ENCODE measurements at places on chromosomes 7 and 10.

GRCh38 chr7:89503281-89503680 is 651.0 kb upstream of the STEAP1 start:
- no peak for DNase-seq

DNA sequence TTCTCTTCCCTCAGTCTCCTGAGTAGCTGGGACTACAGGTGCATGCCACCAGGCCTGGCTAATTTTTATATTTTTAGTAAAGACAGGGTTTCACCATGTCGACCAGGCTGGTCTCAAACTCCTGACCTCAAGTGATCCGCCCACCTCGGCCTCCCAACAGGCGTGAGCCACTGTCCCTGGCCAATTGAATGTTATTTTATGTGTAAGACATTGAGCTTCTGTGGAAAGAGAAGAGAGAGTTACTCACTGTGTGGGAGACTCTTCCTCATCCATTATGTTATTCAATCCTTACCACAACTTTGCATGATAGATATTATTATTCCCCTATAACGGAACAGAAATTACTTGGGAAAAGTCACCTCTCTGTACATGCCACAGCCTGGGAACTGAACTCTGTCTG is 32.6 kb upstream of the MXI1 start:
- peak; percentile 1 for DNase-seq

DNA sequence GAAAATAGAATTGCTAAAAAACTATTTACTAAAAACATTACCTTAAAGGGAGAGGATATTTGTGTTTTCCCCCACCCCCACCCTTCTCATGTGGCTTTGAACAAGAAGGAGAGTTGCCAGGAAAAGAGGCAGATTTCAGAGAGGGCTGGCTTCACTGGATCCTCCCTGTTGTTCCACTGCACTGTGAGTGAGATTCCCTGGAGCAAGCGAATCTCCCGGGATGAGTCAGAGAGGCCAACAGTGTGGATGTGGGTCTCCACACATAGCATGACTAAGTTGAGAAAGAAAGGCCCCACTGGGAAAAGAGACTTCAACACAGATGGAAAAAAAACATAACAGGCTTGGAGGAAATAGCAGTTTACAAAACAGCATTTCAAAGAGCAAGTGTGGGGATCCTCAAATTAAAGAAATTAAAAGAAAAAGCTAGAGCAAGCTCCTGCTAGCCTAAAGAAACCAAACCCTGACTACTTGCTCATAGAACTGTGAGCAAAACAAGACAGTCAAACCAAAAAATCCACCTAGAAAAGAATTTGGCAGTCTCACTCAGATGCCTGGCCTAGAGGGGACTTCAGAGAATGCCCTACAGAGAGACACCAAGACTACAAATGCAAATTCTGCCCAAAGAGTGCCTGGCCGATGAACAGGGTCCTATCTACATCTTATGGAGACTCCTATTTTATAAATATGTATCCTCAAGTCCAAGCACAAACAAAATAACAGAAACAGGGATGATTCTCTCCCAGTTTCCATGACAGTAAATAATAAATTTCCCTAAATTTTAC is 3.4 kb downstream of the CAV1 start:
- no peak for DNase-seq

DNA sequence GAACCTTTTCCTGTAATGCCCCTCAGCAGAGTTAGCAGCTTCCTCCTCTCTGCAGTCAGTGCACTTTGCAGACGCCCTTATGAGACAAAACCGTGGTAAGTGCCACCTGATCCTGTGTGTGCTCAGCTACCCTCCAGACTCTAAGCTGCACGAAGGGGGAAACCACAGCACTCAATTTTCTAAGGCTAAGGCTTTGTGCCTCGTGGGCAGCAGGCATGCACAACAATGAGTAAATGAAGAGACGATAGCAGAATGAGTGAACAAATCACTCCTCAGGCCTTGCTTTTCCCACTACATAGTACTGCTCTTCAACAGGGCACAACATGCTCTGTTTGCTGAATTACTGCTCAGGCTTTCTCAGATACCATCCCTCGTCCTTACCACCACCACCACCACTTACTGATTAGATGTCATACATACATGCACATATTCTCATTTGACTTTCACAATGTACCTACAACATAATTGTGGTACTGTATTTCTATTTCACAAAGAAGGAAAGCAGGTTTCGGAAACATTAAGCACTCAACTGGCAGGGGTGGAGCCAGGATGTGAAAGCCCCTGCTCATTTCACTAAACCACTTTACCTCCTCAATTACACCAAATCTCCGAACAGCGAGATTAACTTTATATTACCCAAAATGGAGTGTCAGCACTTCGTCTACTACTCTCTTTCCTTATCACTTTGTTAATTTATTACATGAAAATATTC is 85.4 kb downstream of the ICA1 start:
- peak; percentile 22 for DNase-seq

DNA sequence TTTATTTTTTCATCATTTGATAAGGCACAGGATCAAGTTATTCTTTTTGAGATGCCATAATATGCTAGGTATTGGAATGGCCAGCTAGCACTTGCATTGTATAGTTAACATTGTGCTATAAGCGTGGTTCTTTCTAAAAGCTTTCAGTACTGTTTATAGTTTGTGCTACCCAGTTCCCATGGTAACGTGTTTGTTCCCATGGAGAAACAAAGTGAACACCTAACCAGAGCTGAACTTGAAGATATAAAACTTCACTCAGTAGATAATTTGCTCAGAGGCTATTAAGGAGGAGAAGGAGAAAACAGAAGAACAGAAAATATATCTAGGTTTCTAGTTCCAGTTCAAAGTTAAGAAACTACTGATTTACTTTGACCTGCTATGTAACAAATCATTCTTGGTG is 23.6 kb upstream of the ITGB8 start:
- no peak for DNase-seq

- no peak for DNase-seq
Measured at GRCh38 chr10:11020548-11020942, 2.9 kb downstream of the CELF2 start.

DNA sequence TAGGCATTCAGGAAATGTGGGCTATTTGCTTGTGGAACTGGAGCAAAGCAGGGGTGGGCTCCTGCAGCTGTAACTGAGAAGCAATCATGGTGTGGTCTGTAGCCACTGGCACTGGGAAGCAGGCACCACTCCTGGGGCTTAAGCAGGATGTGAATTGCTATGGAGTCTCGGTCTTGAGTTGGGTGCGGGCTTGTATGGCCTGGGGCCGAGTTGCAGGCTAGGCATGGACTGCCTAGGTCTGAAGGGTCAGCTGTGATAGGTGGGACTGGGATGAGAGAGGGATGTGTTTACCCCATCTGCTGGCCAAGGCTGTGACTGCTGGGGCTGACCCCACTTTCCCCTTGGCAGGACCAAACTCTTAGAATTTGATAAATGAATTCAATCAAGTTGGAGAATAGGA is 43.0 kb downstream of the ADCY1 start:
- DNase-seq = no peak

GRCh38 chr10:11530806-11531205 is 80.6 kb downstream of the USP6NL start:
- DNase-seq = no peak

- no peak for DNase-seq
Measured at GRCh38 chr7:36100634-36101033, 52.4 kb upstream of the EEPD1 start.

DNA sequence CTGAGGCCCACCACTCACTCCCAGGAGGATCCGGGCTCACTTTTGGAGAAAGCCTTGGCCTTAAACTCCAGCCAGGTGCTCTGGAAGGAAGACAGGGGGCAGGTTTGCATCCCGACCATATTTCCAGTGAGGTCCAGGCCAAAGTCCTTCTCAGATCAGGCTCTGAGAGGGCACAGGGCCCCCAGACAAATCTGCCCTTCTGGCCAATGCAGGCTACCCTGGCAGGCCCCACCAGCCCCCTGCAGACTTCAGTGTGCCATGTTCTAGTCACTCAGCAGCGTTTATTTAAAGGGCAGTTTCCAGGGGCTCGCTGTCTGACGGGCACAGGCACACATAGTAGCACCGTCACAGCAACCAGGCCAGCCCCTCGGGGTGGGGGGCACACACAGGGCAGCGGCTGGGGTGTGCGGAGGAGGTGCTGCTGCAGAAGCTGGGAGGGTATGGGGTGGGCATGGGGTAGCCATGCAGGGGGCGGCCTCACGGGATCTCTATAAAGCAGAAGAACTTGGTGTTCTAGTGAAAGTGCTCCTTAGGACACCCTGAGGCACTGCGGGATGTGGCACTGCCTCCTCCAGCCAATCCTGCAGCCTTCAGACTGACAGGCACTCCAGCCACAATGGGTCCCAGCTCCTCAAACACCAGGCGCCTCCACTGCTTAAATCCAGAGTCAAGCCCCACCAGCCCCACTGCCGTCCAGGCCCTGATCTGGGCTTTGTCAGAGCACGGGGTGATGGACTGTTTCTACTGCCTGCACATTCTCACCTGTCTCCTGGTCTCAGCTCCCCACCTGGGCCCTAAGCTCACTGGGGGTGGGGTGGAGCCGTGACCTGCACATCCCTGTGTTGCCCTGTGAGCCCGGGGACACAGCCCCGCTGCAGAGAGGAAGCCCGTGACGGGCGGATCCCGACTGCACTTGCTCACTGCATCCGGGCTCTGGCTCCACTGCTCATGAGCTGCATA is 9.6 kb upstream of the PYROXD2 start:
- no peak for DNase-seq

DNA sequence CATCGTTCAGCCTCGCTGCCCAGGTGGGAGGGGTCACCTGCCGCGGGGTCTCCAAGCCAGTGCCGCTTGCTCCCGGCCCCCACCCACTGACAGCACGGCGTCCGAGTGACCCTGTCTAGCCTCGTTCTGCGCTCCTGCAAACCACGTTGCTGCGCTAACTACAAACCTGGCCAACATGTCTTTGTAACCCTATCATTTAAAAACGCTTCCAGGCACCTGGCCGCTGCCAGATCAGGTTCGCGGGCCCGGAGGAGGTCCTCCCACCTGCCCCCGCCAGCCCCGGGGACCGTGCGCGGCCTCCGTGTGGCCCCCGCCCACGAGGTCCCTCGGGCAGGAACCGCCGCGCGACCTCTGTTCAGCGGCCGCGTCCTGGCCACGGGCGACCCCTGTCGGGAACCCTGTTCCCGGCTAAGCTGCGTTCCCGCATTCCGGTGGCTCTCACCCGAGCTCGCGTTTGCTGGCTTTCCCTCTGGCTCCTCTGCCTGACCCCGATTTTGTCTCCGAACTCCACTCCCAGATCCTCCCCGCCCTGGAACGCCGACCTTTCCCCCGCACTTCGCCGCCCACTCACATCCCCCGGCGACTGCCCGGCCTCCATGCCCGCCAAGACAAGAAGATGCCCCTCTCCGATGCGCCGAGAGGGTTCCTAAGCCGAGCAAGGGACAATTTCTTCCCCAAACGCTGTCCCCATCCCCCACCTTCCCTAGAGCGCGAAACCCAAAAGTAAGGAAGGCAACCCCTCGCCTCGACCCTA is 2.4 kb downstream of the SFMBT2 start:
- peak; percentile 23 for DNase-seq

DNA sequence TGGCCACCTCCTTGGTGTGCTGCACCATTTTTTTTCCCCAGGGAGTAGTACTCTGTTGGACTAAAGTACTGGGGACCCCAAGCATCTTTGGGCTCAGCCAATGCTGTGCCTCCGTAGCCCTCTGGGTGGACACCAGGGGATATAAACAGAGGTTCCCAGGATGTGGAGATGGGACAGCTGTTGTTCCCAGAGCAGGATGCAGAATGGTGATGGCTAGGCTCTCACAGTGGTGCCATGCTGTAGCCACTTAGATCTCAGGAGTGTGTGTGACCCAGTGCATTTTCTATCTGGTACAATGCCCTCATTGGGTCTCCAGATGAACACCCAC is 50.9 kb upstream of the SCIN start:
- no peak for DNase-seq

DNA sequence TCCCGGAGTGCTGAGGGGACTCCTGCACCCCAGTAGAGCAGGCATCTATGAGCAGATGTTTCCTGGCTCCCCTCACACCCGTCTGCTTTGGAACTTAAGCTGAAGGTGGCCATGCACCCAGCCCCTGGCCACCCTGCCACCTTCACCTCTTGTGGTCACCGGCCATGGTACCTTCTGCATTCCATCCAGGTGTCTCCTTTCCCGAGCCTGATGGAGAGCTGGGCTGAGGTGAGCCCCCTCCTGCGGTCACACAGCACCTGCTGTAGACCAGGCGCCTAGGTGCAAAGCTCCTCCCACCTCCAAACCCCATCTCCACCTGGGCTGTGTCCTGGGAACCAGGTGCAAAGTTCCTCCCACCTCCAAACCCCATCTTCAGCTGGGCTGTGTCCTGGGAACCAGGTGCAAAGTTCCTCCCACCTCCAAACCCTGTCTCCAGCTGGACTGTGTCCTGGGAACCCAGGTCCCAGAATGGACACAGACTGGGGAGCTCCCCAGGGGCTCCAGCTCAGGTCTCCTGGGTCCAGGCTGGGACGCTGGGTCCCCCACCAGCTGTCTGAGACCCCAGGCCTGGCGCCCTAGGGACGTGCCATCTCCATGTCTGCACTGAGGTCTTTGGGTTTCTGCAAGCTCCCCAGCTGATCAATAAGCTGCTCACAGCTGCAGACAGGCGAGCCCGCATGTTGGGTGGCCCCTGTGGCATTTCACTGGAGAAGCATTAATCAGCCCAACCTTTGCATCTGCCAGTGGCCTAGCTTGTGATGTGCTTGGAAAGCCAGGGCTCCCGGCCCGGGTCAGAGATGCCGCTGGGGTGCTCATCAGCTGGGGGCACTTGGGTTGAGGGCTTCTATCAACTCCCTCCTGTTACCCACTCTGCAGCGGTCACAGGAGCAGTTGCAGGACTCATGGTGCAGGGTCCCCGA is 61.2 kb upstream of the INPP5A start:
- DNase-seq = no peak

DNA sequence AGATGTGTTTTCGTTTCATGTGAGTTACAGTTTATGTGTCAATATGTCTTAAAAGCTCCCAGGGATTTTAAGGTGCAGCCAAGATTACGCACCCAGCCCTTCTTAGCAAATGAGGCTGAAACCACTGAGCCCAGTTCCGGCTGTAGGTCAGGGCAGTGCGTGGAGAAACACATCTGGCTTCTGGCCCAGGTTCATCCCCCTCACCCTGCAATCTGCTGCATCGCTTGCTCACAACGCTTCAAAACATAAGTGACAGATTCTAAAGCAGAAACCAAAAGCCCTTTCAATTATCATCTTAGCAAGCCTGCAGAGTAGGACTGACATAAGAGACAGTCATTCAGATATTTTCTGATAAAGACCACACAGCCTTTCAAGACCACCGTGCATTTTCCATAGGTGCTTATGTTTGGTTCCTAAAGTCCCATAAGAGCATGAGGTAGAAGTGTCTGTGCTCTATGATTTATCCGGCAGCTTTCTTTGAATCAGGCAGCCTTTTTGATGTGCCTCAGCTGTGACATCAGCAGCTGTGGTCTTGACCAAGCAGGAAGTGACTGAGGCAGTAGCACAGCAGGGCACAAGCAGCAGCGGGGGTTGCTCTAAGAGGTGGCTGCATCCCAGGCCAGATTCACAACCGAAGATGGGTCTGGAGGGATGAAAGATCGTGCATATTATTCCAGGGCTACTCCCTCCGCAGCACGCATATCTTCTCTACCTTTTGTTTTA is 72.1 kb upstream of the LYZL2 start:
- peak; percentile 39 for DNase-seq

- DNase-seq = no peak
Measured at GRCh38 chr10:67969875-67970274, 85.4 kb downstream of the SIRT1 start.

GRCh38 chr7:33716581-33717477 is 188.5 kb upstream of the BMPER start:
- no peak for DNase-seq
